ENCODE measurements at places on chromosomes 4 and X. TPM values are rescaled to one million over a fixed set of nuclear protein-coding genes. Genes with fewer than 3 reads are reported as not detected.

DNA sequence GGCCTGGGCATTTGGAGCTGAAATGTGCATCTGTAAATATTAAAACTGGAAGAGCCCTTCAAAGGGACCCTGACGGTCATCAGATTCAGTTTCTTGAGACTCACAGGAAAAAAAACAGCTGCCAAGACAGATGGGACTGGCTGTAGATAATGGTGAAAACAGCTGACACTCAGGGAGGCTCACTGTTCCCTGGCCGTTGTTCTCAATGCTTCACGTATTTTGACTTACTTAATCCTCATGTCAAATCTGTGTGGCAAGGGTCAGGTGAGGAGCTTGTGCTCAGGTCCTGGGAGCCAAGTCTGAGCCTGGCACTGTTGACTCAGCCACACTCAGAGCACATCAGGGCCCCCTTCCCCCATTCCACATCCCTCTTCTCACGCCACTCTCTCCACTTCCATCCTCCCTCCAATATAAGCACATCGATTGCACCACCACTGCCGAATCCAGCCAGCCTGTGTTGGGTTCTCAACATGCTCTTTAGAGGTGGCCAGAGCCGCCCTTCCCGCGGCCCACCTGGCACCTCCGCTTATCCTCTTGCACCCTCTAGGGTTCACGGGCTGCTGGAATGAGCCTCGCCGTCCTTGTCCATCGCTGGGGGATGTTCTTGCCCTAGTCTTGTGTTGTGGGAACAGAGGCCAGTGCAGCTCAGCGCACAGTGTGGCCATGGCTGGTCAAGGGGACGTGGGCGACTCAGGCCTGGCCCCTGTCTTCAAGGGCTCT lies 40.1 kb downstream of the EVC start:
- H3K4me1 ChIP-seq, result peaks cover 82% of the 10 kb centered on the region
- DNase-seq, result peak; percentile 55
- peak overlapping the region; percentile 97 for H3K27ac ChIP-seq
- peaks cover 6% of the 10 kb centered on the region for H3K27me3 ChIP-seq
- peaks cover 39% of the 10 kb centered on the region for H3K36me3 ChIP-seq
- H3K4me3 ChIP-seq, result peak overlapping the region; percentile 55

- H3K4me1 ChIP-seq, result no peaks in the 10 kb centered on the region
- no peak for DNase-seq
- no peaks in the 10 kb centered on the region for H3K36me3 ChIP-seq
- no peak overlapping the region for H3K27ac ChIP-seq
- no peak overlapping the region for H3K4me3 ChIP-seq
These were observed 336.4 kb upstream of the AGA start for GRCh38 chr4:177778623-177779022.

DNA sequence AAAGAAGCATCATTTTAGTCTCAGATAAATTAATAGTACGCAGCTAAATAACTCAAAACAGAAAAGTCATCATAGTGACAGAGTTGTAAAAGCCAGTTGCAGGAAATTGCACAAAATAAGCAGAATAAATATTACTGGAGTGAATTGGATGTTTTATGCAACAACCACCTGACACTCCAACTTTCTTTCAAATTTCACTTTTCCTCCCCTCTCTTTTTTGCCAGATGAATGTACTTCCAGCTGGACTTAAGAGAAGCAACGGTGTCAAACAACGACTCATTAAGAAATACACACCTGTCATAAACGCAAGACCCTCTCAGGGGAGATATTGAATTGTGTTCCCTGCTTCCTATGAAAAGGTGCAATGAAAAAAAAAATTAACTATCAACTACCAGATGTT lies 120.2 kb upstream of the HCCS start:
- H3K27ac ChIP-seq, result no peak overlapping the region
- no peak overlapping the region for H3K4me3 ChIP-seq
- peaks cover 7% of the 10 kb centered on the region for H3K4me1 ChIP-seq
- no peaks in the 10 kb centered on the region for H3K36me3 ChIP-seq
- DNase-seq, result no peak

Gene ADGRG4
- total RNA-seq, result not detected

DNA sequence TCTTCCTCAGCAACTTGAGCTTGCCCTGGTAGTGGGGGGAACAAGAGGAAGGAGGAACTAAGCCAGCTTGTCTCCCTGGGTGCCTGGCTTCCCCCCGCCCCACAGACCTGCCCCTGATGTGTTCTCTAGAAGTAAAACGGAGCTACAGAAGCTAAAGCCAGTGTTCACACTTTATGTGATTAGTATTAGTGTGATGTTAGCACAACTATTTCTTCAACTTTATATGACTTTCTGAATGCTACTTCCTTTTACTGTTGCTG lies 10.7 kb downstream of the RGS12 start:
- no peak overlapping the region for H3K4me3 ChIP-seq
- DNase-seq, result no peak
- H3K27me3 ChIP-seq, result no peaks in the 10 kb centered on the region
- peaks cover 21% of the 10 kb centered on the region for H3K4me1 ChIP-seq
- peaks cover 4% of the 10 kb centered on the region for H3K36me3 ChIP-seq

Gene NSUN7
- total RNA-seq, result not detected

GRCh38 chr4:30720021-30720660 lies at the start of gene PCDH7:
Gene PCDH7, plus strand, starts transcription at chr4:30720369. Its CDS starts 1,054 bp downstream, at chr4:30721423.
- peak; percentile 11 for DNase-seq
- no peak within 1 kb of the TSS for H3K27ac ChIP-seq
- no peaks in the 10 kb centered on the region for H3K36me3 ChIP-seq

GRCh38 chr4:184392748-184393559 lies 81.4 kb downstream of the IRF2 start:
- peaks cover 1% of the 10 kb centered on the region for H3K27me3 ChIP-seq
- no peak overlapping the region for H3K27ac ChIP-seq
- no peak overlapping the region for H3K4me3 ChIP-seq
- no peaks in the 10 kb centered on the region for H3K4me1 ChIP-seq
- H3K36me3 ChIP-seq, result peaks cover 63% of the 10 kb centered on the region
- DNase-seq, result no peak

DNA sequence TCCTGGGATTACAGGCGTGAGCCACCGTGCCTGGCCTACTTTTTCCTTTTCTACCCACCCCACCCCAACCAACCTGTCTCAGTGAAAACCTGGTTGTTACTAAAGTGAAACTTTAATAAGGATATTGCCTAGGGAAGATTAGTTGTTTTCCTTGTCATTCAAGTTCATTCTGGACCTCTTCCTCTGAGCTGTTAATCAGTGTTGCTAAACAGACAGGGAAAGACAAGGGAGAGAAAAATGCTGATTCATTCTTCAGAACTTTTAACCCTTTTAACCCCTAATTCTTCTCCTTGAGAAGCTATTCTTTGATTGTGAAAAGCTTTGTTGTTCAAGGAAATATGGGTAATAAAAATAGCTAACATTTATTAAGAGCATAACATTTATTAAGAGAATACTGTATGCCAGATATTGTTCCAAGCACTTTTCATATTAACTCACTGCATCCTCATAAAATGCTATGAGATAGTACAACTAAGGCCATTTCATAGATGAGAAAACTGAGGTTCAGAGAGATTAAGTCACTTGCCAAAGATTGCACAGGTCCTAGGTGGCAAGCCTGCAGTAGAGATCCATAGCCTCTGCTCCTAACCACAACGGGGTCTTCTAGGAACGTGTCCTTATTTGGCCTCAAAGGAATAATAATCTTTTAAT lies 34.8 kb downstream of the OSTC start:
- H3K4me1 ChIP-seq, result peaks cover 6% of the 10 kb centered on the region
- no peak overlapping the region for H3K27ac ChIP-seq
- no peak overlapping the region for H3K4me3 ChIP-seq
- H3K36me3 ChIP-seq, result no peaks in the 10 kb centered on the region
- no peak for DNase-seq
- H3K27me3 ChIP-seq, result peaks cover 2% of the 10 kb centered on the region

- H3K4me3 ChIP-seq, result peak overlapping the region; percentile 90
- peaks cover 2% of the 10 kb centered on the region for H3K27me3 ChIP-seq
- no peaks in the 10 kb centered on the region for H3K36me3 ChIP-seq
- peaks cover 47% of the 10 kb centered on the region for H3K4me1 ChIP-seq
- peak overlapping the region; percentile 90 for H3K27ac ChIP-seq
These were observed 3.1 kb downstream of the JADE1 start for GRCh38 chr4:128812442-128813235.

DNA sequence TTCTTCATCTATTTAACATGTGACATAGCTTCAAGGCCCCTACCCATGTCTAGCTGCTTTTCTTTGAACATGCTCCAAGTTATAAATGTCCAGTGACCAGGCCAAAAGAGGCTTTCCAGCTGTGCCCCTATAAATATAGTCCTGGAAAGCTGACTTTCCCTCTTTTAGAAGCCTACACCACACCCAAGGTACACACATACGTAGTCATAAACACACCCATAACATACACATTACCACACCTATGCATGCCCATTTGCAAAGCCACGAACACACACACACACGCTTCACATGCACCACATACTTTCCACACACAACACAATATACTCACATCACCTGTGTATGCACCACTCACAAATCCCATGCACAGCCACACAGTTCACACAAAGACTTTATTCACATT lies 2.0 kb downstream of the ARHGAP36 start:
- no peak for DNase-seq
- H3K27me3 ChIP-seq, result no peaks in the 10 kb centered on the region
- no peak overlapping the region for H3K27ac ChIP-seq
- H3K4me3 ChIP-seq, result no peak overlapping the region
- no peaks in the 10 kb centered on the region for H3K4me1 ChIP-seq

DNA sequence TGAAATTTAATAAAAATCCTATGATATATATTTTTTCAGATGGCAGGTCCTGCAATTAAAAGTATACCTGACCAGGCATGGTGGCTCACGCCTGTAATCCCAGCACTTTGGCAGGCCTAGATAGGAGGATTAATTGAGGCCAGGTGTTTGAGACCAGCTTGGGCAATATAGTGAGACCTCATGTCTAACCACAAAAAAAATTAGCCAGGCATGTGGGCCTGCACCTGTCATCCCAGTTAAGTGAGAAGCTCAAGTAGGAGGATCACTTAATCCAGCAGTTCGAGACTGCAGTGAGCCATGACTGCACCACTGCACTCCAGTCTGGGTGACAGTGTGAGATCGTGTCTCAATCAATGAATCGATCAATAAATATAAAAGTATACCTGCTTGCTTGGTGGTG lies 2.5 kb downstream of the OCIAD2 start:
- peaks cover 4% of the 10 kb centered on the region for H3K27me3 ChIP-seq
- H3K36me3 ChIP-seq, result no peaks in the 10 kb centered on the region
- H3K27ac ChIP-seq, result no peak overlapping the region
- no peak for DNase-seq

Gene TDO2
- total RNA-seq, result not detected

GRCh38 chrX:143694885-143695284 lies 25.7 kb downstream of the SPANXN2 start:
- no peak overlapping the region for H3K27ac ChIP-seq
- no peaks in the 10 kb centered on the region for H3K36me3 ChIP-seq
- no peak for DNase-seq
- H3K4me3 ChIP-seq, result no peak overlapping the region

DNA sequence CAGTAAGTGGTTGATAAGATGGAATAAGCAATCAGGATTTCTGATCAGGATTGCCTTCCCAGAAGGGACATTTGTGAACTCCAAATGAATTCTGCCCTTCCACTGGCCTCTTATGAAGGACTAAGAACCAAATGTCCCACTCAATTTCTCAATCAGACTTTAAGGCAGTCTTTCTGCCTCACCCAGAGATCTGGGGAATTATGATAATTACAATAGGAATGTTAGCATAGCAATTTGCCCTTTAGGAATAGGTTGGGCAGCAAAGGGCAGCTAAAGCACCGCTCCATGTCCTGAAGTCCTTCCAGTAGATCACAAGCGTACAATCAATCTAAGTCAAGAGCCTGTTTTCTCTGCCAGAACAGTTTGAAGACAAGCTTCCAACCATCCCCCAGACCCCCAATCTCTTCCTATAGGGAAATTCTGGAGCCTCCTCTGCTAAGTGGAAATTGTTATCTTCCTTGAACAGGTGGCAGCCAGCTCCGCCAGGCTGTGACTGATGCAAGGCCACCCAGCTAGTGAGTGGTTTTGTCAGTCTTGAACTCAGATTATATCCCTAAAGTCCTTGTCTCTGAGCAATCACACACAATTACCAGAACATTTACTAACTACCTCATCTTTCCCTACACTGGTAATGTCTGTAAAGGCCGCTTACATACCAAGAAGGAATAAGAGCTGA lies 18.6 kb downstream of the NKX3-2 start:
- H3K36me3 ChIP-seq, result no peaks in the 10 kb centered on the region
- DNase-seq, result no peak
- peaks cover 22% of the 10 kb centered on the region for H3K4me1 ChIP-seq
- H3K27me3 ChIP-seq, result peaks cover 77% of the 10 kb centered on the region
- H3K27ac ChIP-seq, result no peak overlapping the region
- H3K4me3 ChIP-seq, result no peak overlapping the region

GRCh38 chr4:16988814-16989213 lies 90.4 kb upstream of the LDB2 start:
- no peak overlapping the region for H3K27ac ChIP-seq
- H3K36me3 ChIP-seq, result 0 out of 2 replicates have a peak, but pooled peaks cover 4% of the 10 kb centered on the region
- no peak overlapping the region for H3K4me3 ChIP-seq
- no peak for DNase-seq

DNA sequence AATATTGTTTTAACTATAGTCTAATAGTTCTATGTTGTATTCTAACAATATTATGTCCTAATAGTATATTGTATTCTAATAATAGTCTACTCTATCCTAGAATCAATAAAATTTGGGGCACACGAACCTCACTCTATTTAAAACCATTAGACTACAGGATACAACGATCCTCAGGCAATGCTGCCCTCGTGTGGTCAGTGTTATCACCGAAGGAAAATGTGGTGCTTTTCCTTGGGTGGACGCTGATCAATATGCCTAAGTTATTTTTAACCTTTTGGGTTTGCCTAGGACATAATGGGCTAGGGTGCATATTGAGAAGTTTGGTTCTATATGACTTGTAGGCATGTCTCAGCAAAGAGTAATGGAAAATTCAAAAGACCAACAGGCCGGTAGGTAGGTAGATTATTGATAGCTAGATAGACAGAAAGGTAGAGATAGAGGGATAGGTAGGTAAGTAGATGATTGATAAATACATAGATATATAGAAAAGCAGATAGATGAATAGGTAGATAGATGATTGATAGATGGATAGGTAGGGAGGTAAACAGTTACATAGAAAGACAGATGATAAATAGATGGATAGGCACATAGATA lies 75.1 kb downstream of the PRKX start:
- H3K36me3 ChIP-seq, result no peaks in the 10 kb centered on the region
- no peaks in the 10 kb centered on the region for H3K4me1 ChIP-seq
- H3K27me3 ChIP-seq, result no peaks in the 10 kb centered on the region
- H3K27ac ChIP-seq, result no peak overlapping the region
- no peak overlapping the region for H3K4me3 ChIP-seq
- DNase-seq, result peak; percentile 14

DNA sequence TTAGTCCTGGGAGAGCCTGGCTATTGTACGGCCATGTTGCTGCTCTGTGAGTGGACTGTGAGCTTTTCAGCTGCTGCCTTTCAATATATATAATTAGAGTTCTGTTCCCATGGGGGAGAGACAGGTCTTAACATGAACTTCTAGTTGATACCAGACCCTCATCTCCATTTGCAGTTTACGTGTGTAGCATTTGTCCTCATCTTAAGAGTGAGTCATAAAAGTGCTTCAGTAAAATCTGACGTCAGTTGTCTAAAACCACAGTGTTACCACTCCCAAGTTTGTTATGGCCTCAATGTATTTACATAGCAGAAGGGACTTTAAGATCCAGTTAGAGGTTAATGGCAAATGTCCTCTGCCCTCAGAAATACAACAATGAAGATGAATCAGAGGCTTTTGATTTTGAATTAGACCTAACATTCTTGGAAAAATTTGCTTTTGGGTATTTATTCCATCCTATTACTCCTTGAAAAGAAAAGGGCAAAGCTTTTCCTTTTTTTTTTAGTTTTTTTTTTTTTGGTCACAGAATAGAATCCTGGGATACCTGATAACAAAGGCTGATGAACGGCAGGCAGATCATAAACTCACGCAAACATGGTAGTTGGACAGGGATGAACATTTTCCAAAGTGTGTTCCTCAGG lies 38.6 kb downstream of the PHOX2B start:
- DNase-seq, result peak; percentile 64
- peak overlapping the region; percentile 57 for H3K27ac ChIP-seq
- H3K36me3 ChIP-seq, result no peaks in the 10 kb centered on the region
